ENCODE measurements at places on chromosomes 7 and 10.

DNA sequence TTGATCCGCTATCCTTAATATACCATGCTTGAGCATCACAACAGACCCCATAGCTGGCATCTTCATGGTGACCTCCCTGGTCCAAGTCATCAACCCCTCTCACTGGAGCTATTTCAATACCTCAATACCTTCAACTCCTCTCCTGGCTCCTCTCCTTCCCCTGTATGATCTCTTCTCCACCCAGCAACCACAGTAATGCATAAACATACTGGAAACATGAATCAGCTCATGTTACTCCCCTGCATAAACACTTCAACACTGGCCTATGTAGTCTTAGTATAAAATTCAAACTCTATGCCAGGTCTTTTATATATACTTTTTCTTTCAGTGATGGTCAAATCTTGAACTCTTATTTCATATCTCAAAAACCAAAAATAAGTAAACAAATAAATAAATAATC lies 31.8 kb upstream of the TMEM273 start:
- no peak for DNase-seq

- no peak for DNase-seq
Observed at GRCh38 chr10:77865580-77866324, 60.8 kb downstream of the DLG5 start.

DNA sequence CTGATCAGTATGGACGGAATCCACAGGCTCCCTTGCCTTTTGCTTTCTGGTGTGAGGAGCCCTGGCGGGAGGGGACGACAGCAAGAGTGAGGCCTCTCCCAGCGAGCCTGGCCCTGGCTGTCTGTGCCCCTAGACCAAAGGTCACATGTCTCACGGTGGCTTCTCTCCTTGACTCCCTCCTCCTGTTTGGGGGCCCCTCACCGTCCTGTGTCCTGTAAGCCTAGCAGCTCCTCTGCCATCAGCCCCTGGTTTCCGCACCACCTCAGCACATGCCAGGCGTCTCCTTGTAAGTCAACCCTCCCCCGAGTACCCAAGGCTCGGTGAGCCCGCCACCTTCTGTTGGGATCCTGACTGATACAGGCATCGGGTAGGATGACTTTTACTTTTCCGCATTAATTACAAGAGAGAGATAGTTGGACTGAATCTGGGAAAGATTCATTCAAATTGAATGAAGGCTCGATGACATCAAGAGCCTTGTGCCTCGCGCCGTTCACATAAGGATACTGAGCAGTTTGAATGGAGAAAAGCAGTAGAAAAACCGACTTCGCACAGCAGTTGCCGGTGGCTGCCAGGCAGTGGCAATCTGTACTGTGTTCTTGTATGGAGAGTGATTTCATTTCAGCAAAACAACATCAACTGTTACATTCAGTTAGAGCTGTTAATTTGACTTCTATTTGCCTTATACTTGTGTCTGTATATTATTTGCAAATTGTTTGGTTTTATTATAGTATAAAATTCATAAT lies 119.8 kb downstream of the XRCC2 start:
- no peak for DNase-seq

- no peak for DNase-seq
Observed at GRCh38 chr7:42198296-42198695, 38.7 kb downstream of the GLI3 start.

DNA sequence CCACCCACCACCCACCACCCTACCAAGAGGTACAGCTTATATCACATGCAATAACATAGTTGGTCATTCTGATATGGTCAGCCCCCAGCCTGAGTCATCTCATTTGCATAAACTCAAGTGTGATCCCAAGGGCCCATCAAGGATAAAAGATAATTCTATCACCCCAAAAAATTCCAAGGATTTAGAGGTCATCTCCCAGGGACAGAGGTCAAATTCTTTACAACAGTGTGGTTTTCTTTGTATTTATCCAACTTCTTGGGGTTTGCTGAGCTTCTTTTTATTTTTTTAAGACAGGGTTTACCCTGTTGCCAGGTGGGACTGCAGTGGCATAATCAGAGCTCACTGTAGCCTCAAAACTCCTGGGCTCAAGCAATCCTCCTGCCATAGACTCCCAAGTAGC lies 9.4 kb upstream of the GTPBP10 start:
- no peak for DNase-seq

- no peak for DNase-seq
Observed at GRCh38 chr7:51647486-51647885, 330.9 kb upstream of the COBL start.
